ENCODE measurements at places on chromosomes 6 and 20. TPM values are rescaled to one million over a fixed set of nuclear protein-coding genes. Genes with fewer than 3 reads are reported as not detected.
A peak's percentile ranks its signal among the peaks of the same experiment; 100 is the strongest.

DNA sequence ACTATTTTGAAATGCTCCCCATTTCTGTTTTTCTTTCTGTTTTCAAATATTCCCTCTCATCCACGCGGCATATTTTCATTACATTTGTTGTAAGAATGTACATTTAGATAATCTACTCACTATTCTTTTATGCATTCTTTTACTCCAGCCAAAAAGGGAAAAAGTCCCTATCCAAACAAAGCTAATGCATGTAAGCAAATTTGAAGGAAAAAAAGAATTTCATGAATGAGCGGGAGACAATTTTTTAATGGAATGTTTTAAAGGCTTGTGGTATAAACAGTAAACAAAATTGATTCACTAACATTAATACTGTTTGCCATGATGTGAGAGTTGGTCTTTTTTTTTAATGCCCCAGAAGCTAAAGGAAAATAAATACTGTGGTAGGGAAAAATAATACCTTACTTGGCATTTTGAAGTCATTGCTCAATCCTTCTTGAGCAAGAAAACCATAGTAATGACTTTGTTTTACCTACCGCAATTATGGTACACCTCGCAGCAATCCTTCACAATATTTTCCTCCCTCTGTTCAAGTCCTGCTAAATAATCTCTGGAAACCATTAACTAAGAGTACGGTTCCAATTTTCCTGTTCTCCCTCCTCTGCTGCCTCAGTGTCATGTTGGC lies 79.0 kb downstream of the BACH2 start:
- no peak for DNase-seq
- H3K4me1 ChIP-seq, result peaks cover 16% of the 10 kb centered on the region
- no peaks in the 10 kb centered on the region for H3K27me3 ChIP-seq
- H3K4me3 ChIP-seq, result peak overlapping the region; percentile 32

- no peaks in the 10 kb centered on the region for H3K27me3 ChIP-seq
- H3K4me3 ChIP-seq, result no peak overlapping the region
- no peak for DNase-seq
- H3K36me3 ChIP-seq, result peaks cover 34% of the 10 kb centered on the region
Measured at GRCh38 chr6:136640132-136640915, 90.1 kb upstream of the MAP7 start.

DNA sequence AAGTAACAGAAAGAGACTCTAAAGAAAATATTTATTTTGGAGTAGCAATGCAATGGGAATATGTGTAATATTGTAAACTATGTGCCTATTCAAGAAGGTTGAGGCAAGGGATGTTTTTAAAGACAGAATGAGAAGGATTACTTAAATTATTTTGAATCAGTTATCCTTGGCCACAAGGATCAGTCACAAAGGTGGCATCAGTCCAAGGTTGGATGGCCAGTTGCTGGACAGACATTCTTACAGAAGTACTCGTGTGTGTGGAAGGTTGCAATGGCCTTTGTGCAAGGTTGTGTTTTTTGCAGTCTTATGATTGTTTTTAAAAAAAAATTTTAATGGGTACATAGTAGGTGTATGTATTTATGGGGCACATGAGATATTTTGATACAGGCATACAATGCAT lies 2.0 kb downstream of the QRSL1 start:
- no peak overlapping the region for H3K27ac ChIP-seq
- no peak overlapping the region for H3K4me3 ChIP-seq
- no peaks in the 10 kb centered on the region for H3K27me3 ChIP-seq
- no peak for DNase-seq
- H3K4me1 ChIP-seq, result peaks cover 30% of the 10 kb centered on the region

- H3K27ac ChIP-seq, result no peak overlapping the region
- DNase-seq, result no peak
- H3K4me3 ChIP-seq, result no peak overlapping the region
- no peaks in the 10 kb centered on the region for H3K27me3 ChIP-seq
- no peaks in the 10 kb centered on the region for H3K36me3 ChIP-seq
Measured at GRCh38 chr6:105894556-105894955, 191.6 kb upstream of the PRDM1 start.

- H3K36me3 ChIP-seq, result peaks cover 35% of the 10 kb centered on the region
- DNase-seq, result peak; percentile 65
- H3K4me3 ChIP-seq, result no peak overlapping the region
- no peaks in the 10 kb centered on the region for H3K27me3 ChIP-seq
Measured at GRCh38 chr20:45878076-45878761, 2.8 kb upstream of the ZSWIM1 start.

- no peak for DNase-seq
- H3K27me3 ChIP-seq, result peaks cover 86% of the 10 kb centered on the region
- peak within 1 kb of the TSS; percentile 36 for H3K4me3 ChIP-seq
- no peaks in the 10 kb centered on the region for H3K36me3 ChIP-seq
- no peaks in the 10 kb centered on the region for H3K4me1 ChIP-seq
- no peak within 1 kb of the TSS for H3K27ac ChIP-seq
Measured at GRCh38 chr20:61251529-61252393, at the start of gene CDH4. Gene CDH4 (plus strand): TSS chr20:61252261.

DNA sequence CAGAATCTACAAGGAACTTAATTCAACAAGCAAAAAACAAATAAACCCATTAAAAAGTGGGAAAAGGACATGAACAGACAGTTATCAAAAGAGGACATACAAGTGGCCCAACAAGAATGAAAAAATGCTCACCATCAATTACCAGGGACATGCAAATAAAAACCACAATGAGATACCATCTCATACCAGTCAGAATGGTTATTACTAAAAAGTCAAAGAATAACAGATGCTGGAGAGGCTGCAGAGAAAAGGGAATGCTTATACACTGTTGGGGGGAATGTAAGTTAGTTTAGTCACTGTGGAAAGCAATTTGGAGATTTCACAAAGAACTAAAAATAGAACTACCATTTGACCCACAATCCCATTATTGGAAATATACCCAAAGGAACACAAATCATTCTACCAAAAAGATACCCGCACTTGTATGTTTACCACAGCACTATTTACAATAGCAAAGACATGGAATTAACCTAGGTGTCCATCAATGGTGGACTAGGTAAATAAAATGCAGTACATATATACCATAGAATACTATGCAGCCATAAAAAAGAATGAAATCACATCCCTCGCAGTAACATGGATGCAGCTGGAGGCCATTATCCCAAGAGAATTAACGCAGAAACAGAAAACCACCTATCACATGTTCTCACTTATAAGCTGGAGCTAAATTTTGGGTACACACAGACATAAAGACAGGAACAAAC lies 48.4 kb downstream of the RNGTT start:
- H3K4me3 ChIP-seq, result no peak overlapping the region
- no peak overlapping the region for H3K27ac ChIP-seq
- no peak for DNase-seq
- H3K27me3 ChIP-seq, result no peaks in the 10 kb centered on the region
- H3K4me1 ChIP-seq, result no peaks in the 10 kb centered on the region

- H3K36me3 ChIP-seq, result no peaks in the 10 kb centered on the region
- H3K27ac ChIP-seq, result no peak overlapping the region
- no peak overlapping the region for H3K4me3 ChIP-seq
- DNase-seq, result no peak
Measured at GRCh38 chr6:130834482-130835251, 7.5 kb downstream of the SMLR1 start.

DNA sequence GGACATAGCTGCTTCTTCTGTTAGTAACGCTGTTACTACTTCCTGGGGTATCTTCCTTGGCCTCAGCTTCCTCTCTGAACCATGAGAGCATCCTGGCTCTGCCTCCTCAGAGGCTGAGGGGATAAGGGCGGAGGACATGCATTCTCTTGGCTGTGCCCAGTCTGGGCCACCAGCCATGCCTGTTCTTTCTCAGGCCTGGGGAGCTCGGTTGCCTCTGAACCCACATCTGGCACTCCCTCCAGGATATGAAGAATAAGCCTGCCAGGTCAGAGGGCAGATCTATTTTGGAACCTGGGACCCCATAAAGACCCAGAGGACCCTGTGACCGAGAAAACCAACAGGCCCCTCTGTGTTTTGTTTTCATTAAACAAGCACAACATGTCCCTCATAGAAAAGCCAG lies 6.6 kb upstream of the ANGPT4 start:
- H3K4me3 ChIP-seq, result no peak overlapping the region
- DNase-seq, result no peak
- no peak overlapping the region for H3K27ac ChIP-seq
- H3K36me3 ChIP-seq, result no peaks in the 10 kb centered on the region
- H3K27me3 ChIP-seq, result no peaks in the 10 kb centered on the region
- H3K4me1 ChIP-seq, result no peaks in the 10 kb centered on the region

GRCh38 chr6:144065213-144065660 lies 30.1 kb downstream of the SF3B5 start:
- H3K4me1 ChIP-seq, result peaks cover 6% of the 10 kb centered on the region
- H3K4me3 ChIP-seq, result peak overlapping the region; percentile 60
- no peak overlapping the region for H3K27ac ChIP-seq
- DNase-seq, result no peak
- no peaks in the 10 kb centered on the region for H3K27me3 ChIP-seq

GRCh38 chr20:38932457-38933120 lies 6.4 kb downstream of the FAM83D start:
- no peaks in the 10 kb centered on the region for H3K4me1 ChIP-seq
- H3K27me3 ChIP-seq, result no peaks in the 10 kb centered on the region
- no peaks in the 10 kb centered on the region for H3K36me3 ChIP-seq
- no peak overlapping the region for H3K4me3 ChIP-seq

DNA sequence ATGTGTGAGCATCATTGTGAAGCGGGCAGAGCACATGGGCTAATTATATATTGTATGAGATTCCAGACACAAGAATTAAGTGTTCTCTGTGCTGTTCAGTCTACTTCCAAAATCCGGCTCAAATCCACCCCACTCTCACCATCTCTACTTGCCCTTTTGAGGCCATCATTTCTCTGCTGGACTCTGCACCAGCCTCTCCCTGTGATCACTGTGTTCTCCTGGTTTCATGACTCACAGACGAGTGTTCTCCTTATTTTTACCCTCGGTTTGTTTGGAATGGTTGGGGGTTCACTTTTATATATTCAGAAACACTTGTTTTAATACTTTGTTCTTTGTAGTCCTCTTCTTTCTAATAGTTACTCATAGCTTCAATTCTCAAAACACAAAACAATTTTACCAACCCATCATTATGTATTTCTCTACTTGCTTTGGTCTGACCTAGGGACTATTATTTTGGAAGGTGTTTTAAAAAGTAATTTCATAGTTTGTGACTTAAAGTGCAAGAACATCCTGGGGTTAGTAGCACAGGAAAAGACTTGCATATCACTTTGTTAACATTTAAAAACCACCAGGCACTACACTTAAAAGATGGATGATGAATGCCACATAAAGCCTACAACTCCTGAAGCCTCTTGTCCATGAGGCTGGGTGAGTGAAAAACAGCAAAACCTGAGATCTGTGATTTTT lies 82.7 kb downstream of the UST start:
- H3K36me3 ChIP-seq, result no peaks in the 10 kb centered on the region
- no peaks in the 10 kb centered on the region for H3K4me1 ChIP-seq
- H3K27ac ChIP-seq, result no peak overlapping the region
- DNase-seq, result no peak

Gene NMBR
- not detected for total RNA-seq

Gene STMND1
- not detected for total RNA-seq
